HFF-Myc (cell line): ENCODE measurements at places on chromosomes 3 and 15.

DNA sequence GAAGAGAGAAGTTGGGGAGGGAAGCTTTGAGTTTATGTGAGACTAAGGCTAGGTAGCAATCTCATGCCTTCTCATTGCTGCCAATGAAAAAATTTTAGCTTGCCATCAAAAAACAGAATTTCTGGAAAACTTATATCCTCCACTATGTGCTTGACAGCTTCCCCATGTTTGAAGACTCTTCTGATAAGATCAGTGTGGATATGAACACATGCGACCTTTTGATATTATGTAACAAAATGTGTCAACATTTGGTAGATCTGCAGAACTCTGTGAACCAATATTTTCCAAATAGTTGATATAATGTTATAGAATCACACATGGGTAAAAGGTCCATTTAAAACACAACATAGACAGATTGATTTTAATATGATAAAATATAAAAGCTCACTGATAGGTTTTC, 380.9 kb upstream of the PROK2 start:
- DNase-seq: no peak

DNA sequence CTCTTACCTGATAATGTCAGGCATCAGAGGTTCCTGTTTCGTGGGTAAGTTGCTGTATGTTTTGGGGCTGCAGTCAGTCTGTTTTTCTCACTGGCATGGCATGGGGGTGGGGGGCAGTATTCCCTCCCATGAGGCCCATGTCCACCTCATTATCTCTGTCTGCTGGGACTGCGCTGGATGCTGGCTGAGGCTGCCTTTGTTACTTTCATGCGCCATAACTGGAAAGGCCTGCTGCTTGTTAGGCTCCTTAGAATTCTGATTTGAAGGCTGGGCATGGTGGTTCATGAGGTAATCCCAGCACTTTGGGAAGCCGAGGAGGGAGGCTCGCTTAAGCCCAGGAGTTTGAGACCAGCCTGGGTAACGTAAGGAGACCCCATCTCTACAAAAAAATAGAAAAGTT, 9.8 kb downstream of the APBA2 start:
- no peak for DNase-seq

DNA sequence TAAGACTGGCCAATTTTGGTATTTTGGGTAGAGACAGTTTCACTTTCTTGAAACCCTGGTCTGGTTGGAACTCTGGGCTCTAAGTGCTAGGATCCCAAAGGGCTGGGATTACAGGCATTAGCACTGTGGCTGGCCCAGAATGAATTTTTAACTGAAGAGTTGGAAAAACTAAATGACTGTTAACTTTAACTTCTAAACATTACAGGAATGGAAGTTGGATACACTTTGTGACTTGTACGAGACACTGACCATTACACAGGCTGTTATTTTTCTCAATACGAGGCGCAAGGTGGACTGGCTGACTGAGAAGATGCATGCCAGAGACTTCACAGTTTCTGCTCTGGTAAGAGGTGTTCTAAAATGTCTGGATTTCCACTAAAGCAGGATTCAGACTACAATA, 3.5 kb downstream of the EIF4A2 start:
- no peak for DNase-seq

GRCh38 chr3:157113832-157114505, 46.0 kb downstream of the CCNL1 start:
- no peak for DNase-seq

- DNase-seq: no peak
Observed at GRCh38 chr3:52798978-52799476, 4.4 kb downstream of the ITIH3 start.

GRCh38 chr3:87436781-87437543, 160.6 kb upstream of the POU1F1 start:
- DNase-seq: no peak

DNA sequence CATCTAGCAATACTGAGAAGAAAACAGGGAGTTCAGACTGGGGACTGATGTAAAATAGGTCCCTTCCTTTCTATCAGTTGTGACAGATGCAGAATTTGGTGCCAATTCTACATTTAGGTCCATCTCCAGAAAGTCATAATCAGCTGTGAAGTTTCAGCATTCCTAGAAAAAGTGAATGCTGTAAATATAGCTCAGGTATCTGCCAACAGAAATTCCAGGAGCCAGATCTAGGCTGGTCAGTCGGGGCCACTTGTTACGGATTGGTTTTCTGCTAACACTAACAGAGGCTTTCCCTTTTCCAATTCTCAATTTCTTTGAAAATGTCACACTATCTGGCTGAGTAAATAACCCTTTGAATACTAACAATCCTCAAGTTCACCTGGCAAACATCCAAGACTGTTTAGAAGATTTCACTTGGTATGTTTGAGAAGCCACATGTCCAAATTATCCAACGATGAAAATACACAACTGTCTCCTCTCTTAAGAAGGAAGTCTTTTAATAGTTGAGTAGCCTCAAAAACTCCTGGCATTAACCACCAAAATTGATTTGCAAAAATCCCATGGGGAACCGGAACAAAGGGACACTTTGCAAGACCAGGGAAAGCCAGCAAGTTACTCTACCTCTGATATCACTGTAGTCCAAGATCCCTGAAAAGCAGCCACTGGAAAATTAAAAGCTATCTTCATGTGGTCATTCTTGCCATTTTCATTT, 222.3 kb downstream of the ZMAT3 start:
- DNase-seq: no peak

DNA sequence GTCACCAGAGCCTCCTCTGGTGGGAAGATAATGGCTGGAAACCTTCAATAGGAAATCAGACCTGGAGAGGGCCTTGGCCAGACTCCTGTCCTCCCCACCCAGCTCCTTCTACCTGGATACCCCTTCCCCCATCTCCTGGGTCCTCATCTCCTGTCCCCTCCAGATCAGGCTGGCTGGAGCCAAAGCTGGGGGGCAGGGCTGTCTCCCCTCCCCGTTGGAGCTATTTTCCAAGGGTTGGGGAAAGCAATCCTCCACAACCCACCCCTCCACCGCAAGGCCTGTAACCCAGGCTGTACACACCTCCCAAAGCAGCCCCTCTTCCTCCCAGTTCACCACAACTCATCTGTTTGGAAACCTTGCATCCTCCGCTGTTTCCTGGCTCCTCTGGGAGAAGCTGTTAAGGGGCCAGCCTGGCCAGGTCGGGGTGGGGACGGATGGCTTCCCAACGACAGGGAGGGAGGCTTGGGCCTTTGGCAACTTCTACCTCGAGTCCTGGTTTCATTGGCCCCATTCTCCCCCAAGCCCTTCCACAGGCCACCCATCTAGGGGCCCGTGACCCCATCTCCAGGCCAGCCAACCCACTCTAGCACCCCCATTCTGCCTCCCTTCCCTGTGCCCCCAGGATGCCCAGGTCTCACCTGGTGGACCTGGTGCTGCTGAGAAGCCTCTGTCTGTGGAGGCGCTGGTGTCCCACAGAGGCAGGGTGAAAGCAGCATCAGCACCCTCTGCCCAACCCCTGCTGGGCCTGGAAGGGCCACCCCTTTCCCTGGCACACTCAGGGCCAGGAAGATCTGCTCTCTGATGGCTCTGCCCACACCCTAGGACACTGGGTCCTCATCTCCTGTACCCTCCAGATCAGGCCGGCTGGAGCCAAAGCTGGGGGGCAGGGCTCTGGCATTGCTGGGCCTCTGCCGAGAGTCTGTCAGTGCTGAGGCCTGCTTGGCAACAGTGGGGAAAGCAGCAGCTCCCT, 22.1 kb upstream of the GOLGA6C start:
- DNase-seq: no peak

GRCh38 chr3:171375666-171376595, 84.3 kb downstream of the TNIK start:
- no peak for DNase-seq

- DNase-seq: no peak
Observed at GRCh38 chr3:196202516-196202970, 8.7 kb downstream of the ZDHHC19 start.

- DNase-seq: no peak
Observed at GRCh38 chr3:171984883-171985282, 54.5 kb upstream of the FNDC3B start.

DNA sequence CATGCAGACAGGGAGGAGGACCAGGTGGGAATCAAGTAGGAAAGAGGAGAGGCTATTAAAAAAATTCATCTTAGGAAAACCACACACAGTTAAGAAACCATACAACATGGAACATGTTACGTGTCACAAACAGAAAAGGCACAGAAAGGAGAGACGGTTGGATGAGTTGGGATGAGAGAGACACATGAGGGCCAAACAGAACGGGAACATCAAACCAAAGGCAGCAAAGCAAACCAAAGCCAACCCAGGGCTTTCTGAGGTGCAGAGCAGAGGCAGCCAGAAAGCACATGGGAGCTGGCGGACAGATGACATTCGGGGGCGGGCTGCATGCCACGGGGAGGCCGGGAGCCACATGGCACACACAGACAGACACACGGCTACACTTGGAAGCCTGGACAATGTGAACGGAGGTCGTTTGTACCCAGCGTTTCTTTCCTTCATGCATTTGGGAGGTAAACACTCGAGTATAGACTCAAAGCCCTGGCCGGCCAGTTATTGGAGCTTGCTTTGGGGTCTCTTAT, 8.6 kb upstream of the SEC13 start:
- DNase-seq: no peak

DNA sequence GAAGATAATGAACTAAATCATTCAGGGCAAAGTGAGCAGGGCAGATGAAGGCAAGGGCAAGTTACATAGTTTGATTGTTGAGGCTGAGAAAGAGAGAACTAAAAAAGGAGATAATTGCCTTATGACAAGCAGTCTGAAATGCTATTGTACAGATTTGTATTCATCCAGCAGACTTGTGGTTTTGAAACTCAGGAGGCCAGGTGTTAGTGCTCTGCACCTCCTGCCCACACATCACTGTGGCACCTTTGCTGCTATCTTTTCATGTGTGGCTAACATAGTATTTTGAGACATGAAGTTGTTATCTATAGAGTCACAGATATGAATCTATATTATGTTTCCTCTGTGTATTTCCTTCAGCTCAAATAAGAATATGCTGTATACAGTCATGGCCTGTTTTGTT, 24.3 kb upstream of the SUCLG2 start:
- DNase-seq: no peak
